NCI-H1436 treated with DMSO at 0.1 percent for 48 hours (cell line): ENCODE measurements at places on chromosomes 6 and 20.

DNA sequence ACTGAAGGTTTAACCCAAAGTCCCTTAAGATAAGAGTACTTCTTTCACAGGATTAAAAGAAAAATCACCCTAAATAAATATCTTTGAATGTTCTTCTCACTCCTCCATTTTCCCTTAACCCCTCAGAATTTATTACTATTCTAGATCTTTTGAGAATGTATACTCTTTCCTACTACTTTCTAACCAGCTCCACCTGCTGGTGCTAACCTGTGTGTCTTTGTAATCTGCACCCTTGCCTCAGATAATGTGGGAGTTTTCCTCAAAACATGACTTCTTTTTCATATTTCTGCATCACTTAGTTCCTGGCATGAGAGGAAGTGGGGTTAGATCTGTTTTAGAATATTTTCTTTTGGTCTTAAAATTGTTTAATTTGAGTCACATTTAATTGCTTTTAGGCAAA, 394.2 kb downstream of the BMP2 start:
- DNase-seq: no peak

- DNase-seq: no peak
Measured at GRCh38 chr6:18349386-18349785, 37.8 kb upstream of the RNF144B start.

DNA sequence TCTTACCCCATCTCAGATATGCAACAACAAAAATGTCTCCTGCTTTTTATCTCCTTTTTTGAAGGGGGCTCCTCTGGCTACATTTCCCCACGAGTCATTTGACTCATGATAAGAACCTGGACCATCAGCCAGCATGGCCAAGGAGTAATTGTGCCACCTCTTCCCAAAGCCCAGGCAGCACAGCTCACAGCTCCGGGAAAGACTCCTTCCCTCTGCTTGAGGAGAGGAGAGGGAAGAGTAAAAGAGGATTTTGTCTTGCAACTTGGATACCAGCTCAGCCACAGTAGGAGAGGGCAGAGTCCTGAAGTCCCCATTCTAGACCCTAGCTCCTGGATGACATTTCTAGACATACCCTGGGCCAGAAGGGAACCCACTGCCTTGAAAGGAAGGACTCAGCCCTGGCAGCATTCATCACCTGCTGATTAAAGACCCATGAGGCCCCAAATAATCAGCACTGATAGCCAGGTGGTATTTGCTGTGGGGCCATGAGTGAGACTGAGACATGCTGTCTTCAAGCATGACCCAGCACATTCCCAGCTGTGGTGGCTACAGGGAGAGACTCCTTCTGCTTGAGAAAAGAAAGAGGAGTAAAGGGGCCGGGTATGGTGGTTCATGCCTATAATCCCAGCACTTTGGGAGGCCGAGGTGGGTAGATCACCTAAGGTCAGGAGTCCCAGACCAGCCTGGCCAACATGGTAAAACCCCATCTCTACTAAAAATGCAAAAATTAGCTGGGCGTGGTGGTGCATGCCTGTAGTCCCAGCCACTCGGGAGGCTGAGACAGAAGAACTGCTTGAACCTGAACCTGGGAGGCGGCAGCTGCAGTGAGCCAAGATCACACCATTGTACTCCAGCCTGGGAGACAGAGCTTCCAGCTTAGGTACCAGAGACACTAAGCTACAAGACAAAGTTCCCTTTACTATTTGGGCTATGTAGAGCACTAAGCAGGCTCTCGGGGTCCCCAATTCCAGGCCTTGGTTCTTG, 28.1 kb downstream of the NCOA6 start:
- DNase-seq: no peak

- DNase-seq: no peak
Measured at GRCh38 chr6:136158387-136158821, 91.7 kb downstream of the MTFR2 start.
